ENCODE measurements at places on chromosomes 6 and 20. TPM values are rescaled to one million over a fixed set of nuclear protein-coding genes. Genes with fewer than 3 reads are reported as not detected.

DNA sequence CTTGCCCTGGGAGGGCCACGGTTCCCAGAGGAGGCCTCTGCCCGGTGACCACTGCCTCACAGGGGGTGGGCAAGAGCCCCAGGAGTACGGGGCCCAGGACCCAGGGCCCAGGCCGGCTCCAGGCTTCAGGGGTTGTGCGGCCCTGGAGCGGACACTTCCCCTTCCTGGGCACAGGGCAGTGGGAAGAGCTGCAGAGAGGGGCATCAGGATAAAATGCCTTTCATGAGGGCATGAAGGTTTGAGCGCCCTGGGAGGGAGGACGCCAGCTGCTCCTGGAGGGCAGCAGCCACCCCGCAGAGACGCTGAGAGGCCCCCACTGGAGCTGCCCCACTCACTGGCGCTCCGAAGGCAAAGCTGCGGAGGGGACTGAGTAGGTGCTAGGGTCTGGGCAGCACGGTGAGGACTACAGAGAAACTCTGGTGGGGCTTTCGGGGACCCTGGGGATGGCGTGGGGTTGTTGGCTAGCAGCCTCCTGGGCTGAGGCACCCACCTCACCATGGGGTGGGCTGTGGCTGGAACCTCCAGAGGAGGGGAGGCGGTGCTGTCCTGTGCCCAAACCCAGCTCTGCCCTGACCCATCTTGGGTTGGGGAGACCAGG, 10.4 kb downstream of the LAMA5 start:
- no peaks in the 10 kb centered on the region for H3K36me3 ChIP-seq
- no peak overlapping the region for H3K27ac ChIP-seq
- H3K27me3 ChIP-seq: no peaks in the 10 kb centered on the region
- no peak overlapping the region for H3K4me3 ChIP-seq
- no peak for DNase-seq

HLA-DPB1 gene
- 95.6 TPM for total RNA-seq

FOXC1 gene
- total RNA-seq: not detected

RNF182 gene
- total RNA-seq: not detected

DNA sequence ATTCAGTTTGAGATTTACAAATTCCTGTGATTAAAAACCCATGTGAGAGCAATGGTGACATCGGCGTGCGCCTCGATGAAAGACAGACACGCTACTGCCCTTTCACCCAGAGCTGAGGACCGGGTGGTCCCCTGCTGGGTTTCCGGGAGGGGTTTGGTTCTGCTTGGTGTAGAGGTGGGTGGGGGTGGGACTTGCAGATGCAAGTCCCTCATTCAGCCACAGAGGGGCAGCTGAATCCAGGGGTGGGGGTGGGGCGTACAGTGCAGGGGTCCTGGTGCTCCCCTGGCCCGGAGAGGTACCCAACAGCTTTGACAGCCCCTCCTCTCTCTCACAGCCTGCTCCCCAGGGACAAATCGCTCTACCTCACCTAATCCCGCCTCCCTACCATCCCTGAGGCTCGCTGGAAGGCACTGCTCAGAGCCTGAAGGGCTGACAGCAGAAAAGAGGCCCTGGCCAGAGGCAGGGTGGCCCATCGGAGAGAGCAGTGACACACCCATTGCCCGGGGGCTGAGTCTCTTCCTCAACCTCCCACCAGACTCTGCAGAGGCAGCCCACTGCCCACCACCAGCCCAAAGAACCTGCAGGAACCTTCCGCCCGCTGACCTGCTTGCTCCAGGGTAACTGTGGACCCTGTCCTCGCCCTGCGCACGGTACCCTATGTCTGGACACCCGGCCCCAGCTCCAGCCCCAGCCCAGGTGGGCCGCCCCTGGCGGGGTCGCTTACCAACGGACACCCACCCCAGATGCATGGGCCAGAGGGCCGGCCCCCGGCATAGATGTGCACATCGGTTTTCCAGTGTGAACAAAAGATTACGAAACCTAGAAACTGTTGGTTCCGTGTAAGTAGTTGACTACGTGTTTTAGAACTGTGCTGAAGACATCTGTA, 118.4 kb downstream of the JPH2 start:
- peaks cover 48% of the 10 kb centered on the region for H3K27me3 ChIP-seq
- DNase-seq: no peak
- peak overlapping the region; percentile 61 for H3K4me3 ChIP-seq
- peaks cover 41% of the 10 kb centered on the region for H3K4me1 ChIP-seq
- H3K36me3 ChIP-seq: no peaks in the 10 kb centered on the region

- H3K4me3 ChIP-seq: no peak overlapping the region
- peaks cover 4% of the 10 kb centered on the region for H3K36me3 ChIP-seq
- H3K27me3 ChIP-seq: no peaks in the 10 kb centered on the region
- H3K4me1 ChIP-seq: peaks cover 24% of the 10 kb centered on the region
Measured at GRCh38 chr20:48875233-48875913, 46.1 kb upstream of the ARFGEF2 start.

OR2J3 gene
- total RNA-seq: not detected

RNF146 gene
- 27.9 TPM for total RNA-seq

GRCh38 chr6:161308075-161308655, 34.3 kb upstream of the AGPAT4 start:
- no peak overlapping the region for H3K27ac ChIP-seq
- H3K4me1 ChIP-seq: peaks cover 7% of the 10 kb centered on the region
- peaks cover 7% of the 10 kb centered on the region for H3K27me3 ChIP-seq
- H3K4me3 ChIP-seq: no peak overlapping the region
- DNase-seq: no peak
- no peaks in the 10 kb centered on the region for H3K36me3 ChIP-seq

DNA sequence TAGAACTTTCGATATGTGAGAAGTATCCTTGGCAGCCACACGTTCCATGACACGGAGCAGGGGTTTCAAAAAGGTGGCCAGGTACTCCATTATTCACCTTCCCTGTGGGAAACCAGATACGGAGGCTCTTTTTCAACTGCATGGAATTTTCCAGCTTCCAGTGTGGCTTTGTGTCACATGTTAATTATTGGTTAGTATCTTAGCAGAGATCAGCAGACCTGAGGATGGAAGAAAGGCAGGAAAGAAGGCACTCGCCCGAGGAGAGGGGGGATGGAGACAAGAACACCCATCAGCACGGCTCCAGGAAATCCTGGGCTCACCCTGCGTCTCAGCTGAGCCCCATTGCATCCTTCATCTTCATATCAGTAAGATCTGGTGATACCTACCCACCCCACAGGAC, 115.5 kb downstream of the PXDC1 start:
- H3K4me1 ChIP-seq: no peaks in the 10 kb centered on the region
- no peak overlapping the region for H3K27ac ChIP-seq
- H3K27me3 ChIP-seq: peaks cover 11% of the 10 kb centered on the region
- H3K4me3 ChIP-seq: no peak overlapping the region
- no peak for DNase-seq

DNA sequence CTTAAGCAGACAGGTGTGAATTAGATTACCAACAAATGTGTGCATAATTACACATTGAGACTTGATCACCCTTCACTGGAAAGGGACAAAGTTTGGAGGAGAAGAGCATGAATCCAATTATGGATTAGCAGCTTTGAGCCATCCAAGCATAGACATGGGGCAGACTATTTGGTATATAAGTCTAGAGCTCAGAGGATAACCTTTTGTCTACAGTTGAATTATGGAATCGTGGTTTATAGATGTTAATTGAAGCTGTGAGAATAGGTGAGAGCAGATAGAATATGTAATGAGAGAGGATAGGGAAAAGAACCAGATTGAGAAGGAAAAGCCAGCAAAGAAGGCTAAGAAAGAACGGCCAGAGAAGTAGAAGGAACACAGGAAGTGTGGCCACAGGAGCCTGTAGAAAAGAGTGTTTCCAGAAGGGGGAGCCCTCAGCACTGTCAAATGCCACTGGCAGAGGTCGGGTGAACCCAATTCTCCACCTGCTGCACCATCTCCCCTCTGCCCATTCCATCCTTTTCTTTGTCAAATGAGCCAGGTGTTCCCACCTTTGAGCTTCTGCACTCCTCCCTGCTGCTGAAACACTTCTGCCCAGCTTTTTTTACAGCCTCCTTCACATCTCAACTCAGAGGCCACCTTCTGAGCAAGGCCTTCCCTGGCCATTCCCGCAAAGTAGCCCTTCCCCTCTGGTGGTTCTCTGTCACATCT, 7.3 kb downstream of the DNTTIP1 start:
- peaks cover 48% of the 10 kb centered on the region for H3K36me3 ChIP-seq
- H3K27me3 ChIP-seq: no peaks in the 10 kb centered on the region
- H3K4me3 ChIP-seq: no peak overlapping the region
- H3K4me1 ChIP-seq: peaks cover 22% of the 10 kb centered on the region
- peak; percentile 74 for DNase-seq

PPP1R10 gene
- 96.1 TPM for total RNA-seq
